Mesenteric fat pad (tissue), 1 donor: ENCODE measurements at places on chromosomes 6 and 20. TPM values are rescaled to one million over a fixed set of nuclear protein-coding genes. Genes with fewer than 3 reads are reported as not detected.

The CALHM5 gene
- 2.8 TPM for total RNA-seq

The GFOD1 gene
- total RNA-seq, result 25.9 TPM

The CCN5 gene
- 51.5 TPM for total RNA-seq

The MYLK2 gene
- total RNA-seq, result not detected

The NUS1 gene
- 36.8 TPM for total RNA-seq

The COL12A1 gene
- total RNA-seq, result 376 TPM

The SLC4A11 gene
- total RNA-seq, result 1.2 TPM

The CST2 gene
- not detected for total RNA-seq

The KIAA1755 gene
- 5.6 TPM for total RNA-seq

The OPRM1 gene
- not detected for total RNA-seq

The RPS6KA2 gene
- 45.2 TPM for total RNA-seq

The MARCKS gene
- total RNA-seq, result 63.6 TPM

The SPTLC3 gene
- 6.5 TPM for total RNA-seq

The TBC1D22B gene
- 8.7 TPM for total RNA-seq

The ULBP1 gene
- total RNA-seq, result 0.19 TPM

The STMND1 gene
- not detected for total RNA-seq

The TNF gene
- 1.2 TPM for total RNA-seq

The VGLL2 gene
- total RNA-seq, result not detected

The TUBB2B gene
- 12.2 TPM for total RNA-seq

The GSTA2 gene
- not detected for total RNA-seq

The TAP2 gene
- total RNA-seq, result 45.8 TPM

The NFATC2 gene
- total RNA-seq, result 9.3 TPM

The KCNK16 gene
- total RNA-seq, result not detected

The PRICKLE4 gene
- total RNA-seq, result 2.0 TPM

The PRSS35 gene
- 0.26 TPM for total RNA-seq

The CLVS2 gene
- total RNA-seq, result not detected

The SCGN gene
- 3.6 TPM for total RNA-seq

The SOX4 gene
- 14.4 TPM for total RNA-seq

The CCN2 gene
- 99.8 TPM for total RNA-seq

The NELFE gene
- 59.2 TPM for total RNA-seq

The MCHR2 gene
- not detected for total RNA-seq

The FAM110A gene
- total RNA-seq, result 3.7 TPM

The IL17F gene
- total RNA-seq, result not detected

The DPPA5 gene
- total RNA-seq, result not detected

The BPIFA1 gene
- not detected for total RNA-seq

The ULBP3 gene
- 3.0 TPM for total RNA-seq

The EPPIN gene
- not detected for total RNA-seq

The WFDC5 gene
- not detected for total RNA-seq

The DNAH8 gene
- total RNA-seq, result not detected

The BTBD3 gene
- 20.7 TPM for total RNA-seq

The BPI gene
- not detected for total RNA-seq

The HLA-DOA gene
- total RNA-seq, result 5.0 TPM

The TAB2 gene
- total RNA-seq, result 58.3 TPM

The GSTA4 gene
- total RNA-seq, result 20.4 TPM

The DEFB132 gene
- total RNA-seq, result 1.5 TPM
